ENCODE measurements at places on chromosomes 6 and 20.

DNA sequence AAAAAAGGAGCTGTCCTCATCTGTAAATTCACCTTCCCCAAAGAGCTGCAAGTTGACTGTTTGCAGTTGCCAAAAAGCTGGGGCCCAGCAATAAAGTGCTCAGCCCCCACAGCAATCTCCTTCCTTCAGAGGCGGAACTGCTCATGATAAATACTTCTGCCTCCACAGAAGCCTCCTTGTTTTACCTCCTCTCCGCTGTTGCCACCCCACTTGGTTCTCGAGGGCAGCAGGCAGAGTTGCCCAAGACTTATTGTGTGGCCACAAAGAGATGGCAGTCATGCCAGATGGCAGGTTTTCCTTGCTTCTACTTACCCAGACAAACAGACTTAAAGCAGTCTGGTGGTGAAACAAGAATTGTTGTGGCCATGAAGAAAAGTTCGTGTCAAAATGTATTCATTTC is 66.3 kb downstream of the SLX4IP start:
- peak; percentile 21 for DNase-seq

DNA sequence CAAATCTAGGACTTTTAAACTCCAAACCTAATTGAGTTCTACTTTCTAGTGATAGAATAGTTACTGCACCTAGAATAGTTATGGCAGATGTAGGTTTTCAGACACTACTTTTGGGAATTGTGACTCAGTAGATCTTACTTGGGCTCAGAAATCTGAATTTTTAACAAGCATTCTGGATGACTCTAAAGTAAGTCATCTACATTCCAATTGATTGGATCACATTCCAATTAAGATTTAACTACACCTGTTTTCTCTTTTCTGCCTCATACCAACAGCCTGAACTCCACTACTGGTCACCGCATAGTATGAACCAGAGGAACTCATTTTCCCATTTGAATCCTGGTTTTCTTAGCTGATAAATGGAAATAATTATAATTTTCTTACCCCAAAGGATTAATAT is 49.5 kb upstream of the TFAP2D start:
- DNase-seq, result no peak

DNA sequence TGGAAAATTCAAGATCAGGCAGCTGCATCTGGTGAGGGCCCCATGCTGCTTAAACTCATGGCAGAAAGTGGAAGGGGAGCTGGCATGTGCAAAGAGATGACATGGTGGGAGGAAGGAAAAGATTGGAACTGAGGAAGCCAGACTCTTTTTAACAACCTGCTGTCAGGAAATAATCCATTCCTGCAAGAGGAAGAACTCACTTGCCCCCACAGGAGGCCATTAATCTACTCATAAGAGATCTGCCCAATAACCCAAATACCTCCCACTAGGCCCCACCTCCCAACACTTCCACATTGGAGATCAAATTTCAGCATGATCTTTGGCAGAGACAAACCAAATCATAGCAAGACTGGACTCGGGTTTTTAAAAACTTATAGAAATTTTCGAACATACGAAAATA is 200.5 kb upstream of the KCNQ5 start:
- DNase-seq, result no peak

- DNase-seq, result no peak
Observed at GRCh38 chr20:38834868-38835267, 29.4 kb downstream of the PPP1R16B start.

DNA sequence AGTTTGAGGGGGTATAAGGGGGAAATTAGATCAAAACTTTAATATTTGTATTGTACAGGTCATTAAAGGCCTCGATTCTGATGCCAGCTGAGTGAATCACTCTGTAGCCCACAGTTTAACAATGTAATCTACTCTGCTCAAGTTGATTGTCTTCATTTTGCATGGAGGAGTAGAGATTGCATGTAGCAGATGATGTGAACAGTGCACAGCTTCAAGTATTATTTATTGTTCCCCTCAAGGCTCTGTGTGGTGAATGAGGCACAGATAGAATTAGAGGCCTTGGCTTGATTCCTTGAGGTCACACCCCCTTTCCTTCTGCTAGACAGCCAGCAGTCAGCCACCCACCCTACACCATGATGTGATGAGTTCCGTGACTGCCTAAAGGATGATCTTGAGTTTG is 38.1 kb downstream of the TXLNB start:
- DNase-seq, result no peak

DNA sequence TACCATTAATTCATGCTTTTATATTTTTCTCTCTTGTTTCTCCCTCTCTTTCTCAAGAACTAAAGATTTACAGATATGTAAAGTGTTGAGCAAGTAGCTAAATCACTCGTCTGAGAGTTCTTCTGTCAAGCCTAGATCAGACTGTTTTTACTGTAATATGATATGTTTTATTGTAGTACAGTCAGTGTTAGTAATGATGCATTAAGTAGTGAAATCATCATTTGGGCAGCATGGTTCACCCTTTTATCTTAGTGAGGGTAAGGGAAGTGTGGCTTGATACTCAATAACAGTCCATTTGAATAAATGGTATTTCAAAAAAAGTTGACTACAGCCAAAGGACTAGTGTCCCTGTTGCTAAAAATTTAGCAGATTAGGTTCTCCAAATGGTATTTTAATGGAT is 9.2 kb downstream of the CYB5R4 start:
- no peak for DNase-seq

DNA sequence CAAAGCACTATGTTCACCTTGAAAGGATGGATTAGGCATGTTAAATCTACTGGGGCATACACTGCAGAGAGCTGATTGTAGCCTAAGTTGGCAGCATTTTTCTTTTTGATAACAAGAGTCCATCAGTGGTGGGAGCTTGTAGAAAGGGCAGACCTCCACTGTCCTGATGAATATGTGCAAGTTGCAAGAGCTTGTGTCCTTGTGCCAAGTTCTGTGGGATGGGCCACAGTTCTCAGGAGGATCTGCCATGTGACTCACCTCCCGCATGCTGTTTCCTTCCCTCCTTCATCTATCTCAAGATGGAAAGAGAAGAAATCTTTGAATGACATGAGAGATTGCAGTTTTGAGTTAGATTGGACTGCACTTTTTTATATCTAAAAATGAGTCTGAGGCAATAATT is 58.3 kb upstream of the GGTLC1 start:
- DNase-seq, result no peak

DNA sequence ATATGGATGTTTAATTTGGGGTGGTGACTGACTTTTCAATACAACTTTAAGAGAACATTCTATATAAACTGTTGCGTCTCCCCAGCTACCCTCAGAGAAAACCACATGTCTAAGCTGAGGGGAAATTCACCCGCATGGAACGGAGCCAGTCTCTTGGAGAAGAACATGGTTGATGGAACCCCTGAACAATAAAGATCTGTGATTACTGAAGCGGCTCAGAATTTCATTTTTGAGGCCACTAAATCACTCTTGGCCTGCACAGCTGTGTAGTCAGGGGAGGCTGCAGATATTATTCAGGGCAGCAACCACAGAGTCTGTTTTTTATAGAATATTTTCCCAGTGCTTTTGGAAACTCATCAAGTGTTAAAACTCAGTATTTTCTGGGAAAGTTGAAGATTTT is 73.8 kb downstream of the EYA4 start:
- no peak for DNase-seq

DNA sequence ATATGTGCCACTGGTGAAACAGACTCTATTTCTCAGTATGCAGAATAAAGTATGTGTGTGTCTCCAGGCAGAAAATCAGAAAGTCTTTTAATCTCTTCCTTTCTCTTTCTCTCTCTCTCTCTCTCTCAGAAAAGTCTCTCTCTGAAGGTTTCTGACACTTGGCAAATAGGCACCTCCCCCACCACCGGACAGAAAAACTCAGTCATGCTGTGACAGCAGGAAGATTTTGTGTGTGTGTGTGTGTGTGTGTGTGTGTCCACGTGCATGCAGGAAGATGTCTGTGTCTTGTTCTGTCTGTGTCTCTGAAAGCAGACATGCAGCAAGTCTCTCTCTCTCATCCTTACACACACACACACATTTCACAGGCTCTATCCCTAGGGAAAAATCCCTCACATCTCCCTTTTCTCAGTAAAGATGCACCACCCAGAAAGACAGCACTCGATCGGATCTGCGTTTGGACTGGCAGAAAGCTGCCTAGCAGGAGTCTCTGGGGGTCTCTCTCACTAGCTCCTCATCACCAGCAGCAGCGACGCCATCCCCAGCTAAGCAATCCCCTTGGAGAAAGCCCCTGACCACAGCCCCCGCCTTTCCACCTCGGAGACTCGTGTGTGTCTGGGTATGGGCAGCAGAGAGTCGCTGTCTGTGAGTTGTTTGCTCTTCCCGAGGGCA is 98.3 kb downstream of the EDN3 start:
- no peak for DNase-seq

GRCh38 chr20:8940326-8940725 is 128.6 kb upstream of the PLCB4 start:
- no peak for DNase-seq

DNA sequence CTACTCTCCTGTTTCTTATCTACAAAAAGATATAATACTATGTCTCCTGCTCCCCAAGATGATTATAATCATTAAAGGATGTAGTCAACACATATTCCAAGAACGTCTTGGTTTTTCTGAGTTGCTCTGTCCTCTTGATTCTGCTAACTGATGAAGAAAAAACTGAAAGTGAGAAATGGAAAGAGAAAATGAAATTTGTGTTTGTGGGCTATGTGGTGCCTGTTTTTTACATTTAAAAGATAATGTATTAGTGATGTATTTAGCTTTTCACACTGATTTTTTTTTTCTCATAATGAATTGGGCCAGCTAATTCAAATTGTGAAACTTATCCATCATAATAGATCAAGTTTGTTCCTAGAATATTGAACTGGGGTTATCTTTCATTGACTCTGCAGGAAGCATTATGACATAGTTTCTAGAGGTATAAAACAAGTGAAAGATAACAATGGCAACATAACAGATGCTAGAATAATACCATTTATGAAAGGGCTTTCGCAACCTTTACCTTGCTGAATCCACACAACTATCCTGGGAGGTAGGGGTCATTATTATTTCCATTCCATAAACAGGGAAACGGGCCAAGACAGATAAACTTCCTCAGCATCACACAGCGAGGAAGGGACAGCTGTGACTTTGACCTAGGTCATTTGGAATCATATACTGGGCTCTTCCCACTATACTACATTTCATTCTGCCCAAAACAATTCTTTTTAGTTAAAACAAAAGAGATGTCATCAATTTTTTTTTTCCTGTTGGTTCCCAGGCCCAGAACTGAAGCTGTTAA is 336.7 kb downstream of the GJA1 start:
- no peak for DNase-seq

DNA sequence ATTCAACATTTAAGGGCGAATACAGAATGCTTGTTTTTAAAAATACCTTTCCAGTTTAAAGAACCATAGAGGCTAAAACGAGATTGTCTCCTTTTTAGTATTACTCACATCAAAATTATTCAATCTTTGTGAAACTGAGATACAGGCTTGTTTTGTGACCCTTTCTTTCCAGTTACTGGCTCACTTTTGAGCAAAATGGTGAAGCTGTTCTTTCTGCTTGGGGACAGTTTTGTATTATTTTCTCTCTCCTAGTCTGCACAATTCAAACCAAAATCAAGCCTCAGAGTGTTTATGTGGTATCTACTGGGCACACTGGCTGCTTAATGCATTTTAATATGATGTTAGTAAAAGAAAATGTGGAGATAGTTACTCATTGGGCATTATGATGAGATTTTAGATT is 36.5 kb downstream of the HIVEP1 start:
- DNase-seq, result no peak

GRCh38 chr6:111818539-111819226 is 54.6 kb downstream of the FYN start:
- no peak for DNase-seq

GRCh38 chr6:75368151-75368779 is 83.7 kb upstream of the TMEM30A start:
- DNase-seq, result no peak

DNA sequence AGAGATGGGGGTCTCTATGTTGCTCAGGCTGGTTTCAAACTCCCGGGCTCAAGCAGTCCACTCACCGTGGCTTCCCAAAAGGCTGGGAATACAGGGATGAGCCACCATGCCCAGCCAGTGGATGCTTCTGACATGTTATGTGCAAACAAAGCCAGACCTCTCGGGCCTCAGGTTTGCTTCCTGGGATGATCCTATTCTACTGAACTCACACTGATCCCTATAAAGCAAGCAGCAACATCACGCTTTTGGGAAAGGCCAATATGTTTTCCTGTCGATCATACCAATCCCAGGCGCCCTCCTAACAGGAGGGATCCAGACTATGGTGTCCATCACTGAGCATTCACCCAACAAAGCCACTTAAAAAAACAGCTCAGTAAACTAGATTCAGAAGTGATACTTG is 60.2 kb downstream of the CSE1L start:
- DNase-seq, result no peak

DNA sequence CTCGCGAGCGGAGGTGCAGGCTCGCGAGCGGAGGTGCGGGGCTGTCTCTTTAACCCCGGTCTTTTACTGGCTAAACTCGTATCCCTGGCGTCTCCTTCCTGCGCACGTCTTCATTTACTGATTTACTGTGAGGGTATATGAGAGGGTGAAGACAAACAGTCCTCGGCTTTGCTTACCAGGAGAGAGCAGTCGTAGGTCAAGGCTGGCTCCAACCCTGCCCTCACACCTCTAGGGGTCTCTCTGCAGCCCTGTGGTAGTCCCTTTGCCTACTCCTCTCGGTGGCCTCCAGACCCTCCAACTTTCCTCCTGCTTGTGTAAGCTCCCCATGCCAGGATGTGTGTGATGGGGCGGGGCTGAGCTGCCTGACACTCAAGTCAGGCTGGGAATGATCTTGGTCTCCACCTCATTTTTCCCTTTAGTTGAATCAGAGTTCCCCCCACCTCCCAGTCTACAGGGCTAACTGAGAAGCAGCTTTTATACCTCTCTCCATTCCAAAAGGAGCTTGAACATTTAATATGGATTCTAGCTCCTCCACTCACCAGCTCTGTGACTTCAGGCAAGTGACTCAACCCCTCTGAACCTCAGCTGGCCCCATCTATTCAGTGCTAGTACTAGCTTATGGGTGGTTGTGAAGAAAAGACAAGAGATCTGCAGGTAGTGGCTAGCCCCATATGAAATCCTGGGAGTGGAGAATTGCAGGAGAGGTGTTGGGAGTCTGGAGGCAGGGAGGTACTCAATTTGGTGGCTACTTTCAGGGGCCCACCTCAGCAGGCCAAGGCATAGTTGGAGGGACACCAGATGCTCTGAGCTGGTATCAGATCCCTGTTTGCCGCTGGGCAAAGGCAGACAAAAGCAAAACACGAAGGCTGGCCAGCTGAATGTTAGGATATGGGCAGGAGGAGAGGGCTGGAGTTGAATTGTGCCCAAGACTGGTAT is 902 bp downstream of the SLC29A1 start:
- DNase-seq, result no peak

Measured in CD4-positive, alpha-beta T cell treated with Interleukin-4 for 1 hour (primary cell).